ENCODE measurements at places on chromosomes 5 and 9.
A peak's percentile ranks its signal among the peaks of the same experiment; 100 is the strongest.

DNA sequence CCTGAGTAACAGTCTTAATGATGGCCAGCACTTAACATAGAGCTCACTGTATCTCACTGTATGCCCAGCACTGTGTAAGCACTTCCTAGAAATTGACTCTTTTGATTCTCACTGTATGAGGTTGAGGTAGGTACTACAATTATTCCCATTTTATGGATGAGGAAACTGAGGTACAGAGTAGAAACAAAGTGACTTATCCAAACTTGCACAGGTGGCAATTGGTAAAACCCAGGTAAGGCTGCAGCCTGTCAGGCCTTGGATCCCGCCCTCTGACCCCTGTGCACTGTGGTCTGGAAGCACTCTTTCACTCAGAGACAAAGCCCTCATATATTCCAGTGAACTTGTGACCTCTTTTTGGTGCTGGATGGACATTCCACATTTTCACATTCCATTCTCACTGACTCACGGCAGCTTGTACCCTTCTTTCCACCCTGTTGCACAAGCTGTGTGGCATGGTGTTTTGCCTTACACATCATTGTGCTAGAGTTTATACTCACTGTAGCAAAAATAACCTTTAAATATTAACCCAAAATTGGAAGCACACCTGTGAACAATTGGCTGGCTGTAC, 21.7 kb downstream of the ANKRD55 start:
- no peak for DNase-seq

- no peak for DNase-seq
Measured at GRCh38 chr9:36881316-36881715, 152.8 kb downstream of the PAX5 start.

DNA sequence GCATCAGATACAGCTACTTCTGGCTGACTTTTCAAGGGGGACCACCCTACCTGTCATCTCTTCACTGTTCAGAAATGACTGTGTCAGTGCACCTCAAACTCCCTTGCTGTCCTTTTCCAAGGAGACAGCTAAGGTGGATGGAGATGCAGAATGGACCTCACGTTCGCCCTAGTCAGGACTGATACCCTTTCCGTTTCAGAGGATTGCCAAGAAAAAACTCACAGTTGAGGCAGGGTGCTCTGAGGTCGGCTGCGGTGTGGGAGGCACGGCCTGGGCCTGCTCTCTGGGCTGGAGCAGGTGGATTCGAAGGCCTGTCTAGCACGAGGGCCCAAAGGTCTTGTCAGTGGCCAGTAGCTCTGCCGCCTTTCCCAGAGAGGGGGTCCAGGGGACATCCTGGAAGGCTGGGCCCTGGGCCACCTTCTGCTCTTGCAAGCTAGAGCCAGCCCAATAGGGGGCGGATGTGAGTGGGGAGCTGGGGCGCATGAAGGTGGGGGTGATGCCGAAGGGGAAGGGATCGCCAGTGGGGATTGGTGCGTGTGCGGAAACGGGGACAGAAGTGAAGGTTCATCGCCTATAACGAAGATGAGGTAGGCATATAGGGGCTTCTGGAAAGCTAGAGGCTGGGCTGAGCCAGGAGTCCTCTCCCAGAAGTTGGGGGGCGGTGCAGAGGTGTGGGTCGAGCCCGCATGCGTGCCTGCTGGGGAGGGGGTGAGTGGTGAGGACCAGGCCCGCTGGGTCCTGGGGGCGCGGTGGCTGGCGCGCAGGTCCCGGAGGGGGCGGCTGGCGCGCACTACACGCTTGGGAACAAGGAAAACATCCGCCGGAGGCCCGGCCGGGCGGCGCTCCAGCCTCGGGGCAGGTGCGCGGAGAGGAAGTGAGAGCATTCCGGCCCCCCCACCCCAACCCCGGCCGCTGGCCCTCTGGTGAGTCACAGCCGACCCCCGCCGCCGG, 2.5 kb upstream of the MSMP start:
- DNase-seq = peak; percentile 43

GRCh38 chr9:109923471-109923760, 143.4 kb downstream of the PALM2AKAP2 start:
- DNase-seq = no peak

- no peak for DNase-seq
Measured at GRCh38 chr9:114247077-114247476, 75.8 kb upstream of the ORM1 start.

GRCh38 chr5:15132816-15133405, 261.3 kb upstream of the ANKH start:
- no peak for DNase-seq

GRCh38 chr5:9335269-9335668, 210.6 kb downstream of the SEMA5A start:
- no peak for DNase-seq

GRCh38 chr5:15837551-15838289, 337.7 kb downstream of the FBXL7 start:
- no peak for DNase-seq

GRCh38 chr5:155633338-155633957, 619.9 kb downstream of the KIF4B start:
- no peak for DNase-seq

DNA sequence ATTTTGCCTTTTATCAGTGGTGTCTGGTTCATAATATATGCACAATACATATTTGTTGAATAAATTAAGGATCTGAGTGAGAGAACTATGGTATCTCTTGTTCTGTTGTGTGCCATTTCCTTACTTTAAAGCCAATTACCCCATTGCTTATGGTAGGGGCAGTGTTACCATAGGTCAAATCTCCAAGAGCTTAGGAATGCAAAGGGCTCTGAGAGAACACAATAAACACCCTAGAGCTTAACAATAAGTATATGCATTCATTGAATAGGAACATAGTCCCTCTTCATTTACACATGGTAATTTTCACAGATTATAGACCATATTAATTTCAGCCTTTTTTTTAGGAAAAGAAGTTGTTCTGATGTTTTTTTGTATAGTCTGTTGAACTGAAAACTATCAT, 112.2 kb downstream of the MCTP1 start:
- no peak for DNase-seq

DNA sequence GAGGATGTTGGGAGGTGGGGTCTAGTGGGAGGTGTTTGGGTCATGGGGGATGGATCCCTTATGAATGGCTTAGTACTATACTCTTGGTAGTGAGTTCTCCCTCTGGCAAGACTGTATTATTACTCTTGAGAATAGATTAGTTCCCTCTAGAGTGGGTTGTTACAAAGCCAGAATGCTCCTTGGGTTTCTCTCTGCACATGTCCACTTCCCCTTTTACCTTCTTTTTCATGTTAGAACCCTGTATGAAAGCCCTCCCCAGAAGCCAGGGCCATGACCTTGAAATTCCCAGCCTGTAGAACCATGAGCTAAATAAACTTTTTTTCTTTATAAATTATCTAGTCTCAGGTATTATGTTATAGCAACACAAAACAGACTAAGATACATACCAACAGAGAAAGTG, 31.1 kb downstream of the SLC24A2 start:
- no peak for DNase-seq

DNA sequence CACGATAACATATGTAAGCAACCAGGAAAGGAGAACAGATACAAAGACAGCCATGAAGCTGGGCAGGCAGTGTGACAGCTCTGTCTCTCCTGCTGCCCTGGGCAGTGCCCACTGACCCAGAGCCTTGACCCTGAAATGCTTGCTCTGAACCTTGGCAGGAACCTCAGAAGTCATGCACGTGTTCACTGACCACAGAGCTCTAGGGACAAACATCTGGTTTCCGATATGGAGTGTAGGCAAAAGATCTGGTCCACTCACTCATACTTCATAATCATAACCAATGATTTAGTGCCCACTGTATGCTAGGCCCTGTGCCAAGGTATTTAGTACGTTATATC, 102.6 kb downstream of the FSTL4 start:
- no peak for DNase-seq

GRCh38 chr9:74942801-74943200, 9.9 kb downstream of the C9orf40 start:
- DNase-seq = no peak

GRCh38 chr5:75551471-75551870, 39.8 kb downstream of the POLK start:
- DNase-seq = no peak

DNA sequence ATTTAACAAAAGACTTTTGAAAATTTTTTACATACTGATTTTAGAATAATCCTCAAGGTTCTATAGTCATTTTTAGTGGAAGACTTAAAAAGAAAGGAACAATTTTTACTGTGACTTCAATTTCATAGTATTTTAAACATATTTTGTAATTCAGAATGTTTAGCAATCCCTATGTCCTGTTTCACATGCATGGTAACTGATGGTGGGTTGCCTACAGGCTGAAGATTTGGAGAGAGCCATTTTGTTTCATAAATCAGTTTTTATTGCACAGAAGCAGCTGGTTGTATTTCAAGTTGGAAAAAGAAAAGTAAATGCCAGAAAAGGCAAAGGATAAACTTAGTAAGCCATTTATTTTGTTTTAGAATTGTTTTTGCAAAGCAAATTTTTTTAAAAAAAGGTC, 24.0 kb downstream of the STARD4 start:
- no peak for DNase-seq

- no peak for DNase-seq
Measured at GRCh38 chr9:112860451-112860850, 30.2 kb downstream of the SLC46A2 start.

DNA sequence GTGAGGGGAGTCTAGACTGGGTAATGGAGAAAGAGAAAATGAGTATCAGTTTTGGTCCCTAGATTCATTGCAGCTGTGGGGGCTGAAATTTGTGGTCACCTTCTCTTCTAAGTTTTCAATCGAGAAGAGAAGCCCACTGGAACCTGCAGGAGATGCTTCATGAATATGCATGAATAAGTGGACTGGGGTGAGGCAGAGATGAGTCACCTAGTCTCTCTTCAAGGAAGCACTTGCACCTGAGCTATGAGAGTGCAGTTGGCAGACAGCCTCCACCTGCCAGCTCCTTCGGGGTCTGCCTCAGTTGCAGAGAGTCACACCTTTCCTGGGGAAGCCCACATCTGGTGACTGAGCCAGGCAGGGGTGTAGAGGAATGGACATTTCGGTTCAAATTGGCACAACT, 69.1 kb downstream of the ZNF366 start:
- no peak for DNase-seq

DNA sequence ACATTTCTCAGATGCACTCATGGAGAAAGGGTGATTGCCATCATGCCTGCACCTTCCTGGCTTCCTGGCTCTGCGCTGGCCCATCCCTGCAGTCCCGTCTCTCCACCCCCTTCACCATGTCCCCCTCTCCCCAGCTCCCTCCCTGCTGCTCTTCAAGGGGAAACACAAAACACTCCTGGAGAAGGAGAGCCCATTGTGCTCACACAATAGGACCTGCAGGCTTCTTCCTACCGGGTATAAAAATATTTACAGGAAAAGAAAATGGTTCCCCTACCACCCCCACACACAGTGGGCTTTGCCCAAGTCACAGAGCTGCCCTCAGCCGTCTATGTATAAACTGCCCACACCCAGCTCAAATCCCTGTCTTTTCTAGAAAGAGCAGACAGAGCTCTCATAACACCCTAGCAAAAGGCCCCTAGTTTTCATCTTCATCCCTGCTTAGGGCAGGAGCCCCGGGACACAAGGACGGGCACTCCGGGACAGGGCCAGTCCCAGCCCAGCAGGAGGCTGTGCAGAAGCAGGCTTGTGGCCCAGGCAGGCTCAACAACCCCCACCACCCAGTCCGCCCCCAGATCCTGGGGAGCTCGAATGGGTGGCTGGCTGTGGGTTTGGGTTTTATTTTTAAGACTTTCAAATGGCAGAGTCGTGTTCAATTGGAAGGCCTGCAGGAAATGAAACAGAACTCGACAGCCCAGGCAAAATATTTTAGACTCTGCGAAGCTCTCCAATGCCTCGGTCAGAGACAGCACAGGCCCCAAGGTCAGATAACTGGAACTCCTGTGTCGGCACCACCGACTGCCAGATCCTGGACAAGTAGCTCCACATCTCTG, 77.3 kb downstream of the LRSAM1 start:
- no peak for DNase-seq

Data from right renal pelvis (tissue), 4 donors.